Bone marrow (tissue), 2 donors: ENCODE measurements at places on chromosomes 7 and 10.

- no peak for DNase-seq
Observed at GRCh38 chr10:1174022-1174421, 117.8 kb downstream of the WDR37 start.

DNA sequence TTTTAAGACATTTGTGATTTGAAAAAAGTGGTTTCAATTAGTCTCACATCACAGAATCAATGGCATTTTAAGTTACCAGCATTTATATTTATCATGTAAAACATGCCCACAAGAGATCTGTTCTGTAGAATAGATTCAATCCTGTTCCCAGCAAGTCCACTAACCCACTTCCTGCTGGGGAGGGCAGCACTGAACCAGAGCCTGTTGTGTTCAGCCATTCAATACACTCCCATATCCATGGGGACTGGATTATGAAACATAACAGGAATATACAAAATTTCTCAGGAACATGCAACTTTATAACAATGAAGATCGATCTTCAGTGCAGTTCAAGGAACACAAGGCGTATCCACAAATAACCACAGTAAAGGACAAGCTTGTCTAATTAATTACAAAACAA lies 24.4 kb upstream of the ANK3 start:
- no peak for DNase-seq

DNA sequence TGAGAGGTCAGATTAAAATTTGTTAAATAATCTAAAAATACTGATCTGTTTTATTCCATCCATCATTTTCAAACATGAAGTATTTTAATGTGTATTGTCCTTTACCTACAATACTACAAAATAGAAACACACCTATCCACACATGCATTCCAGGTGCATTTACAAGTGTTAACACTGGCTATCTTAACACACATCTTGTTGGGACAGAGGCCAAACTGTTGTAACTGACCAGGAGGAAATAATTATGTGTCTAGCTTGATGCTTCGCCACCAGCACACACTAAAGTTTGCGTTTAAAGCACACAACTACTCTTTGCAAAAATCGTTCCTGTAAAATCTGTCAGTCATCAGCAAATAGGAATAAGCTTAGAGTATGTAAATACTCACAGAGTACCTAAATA lies 2.8 kb downstream of the PANK1 start:
- no peak for DNase-seq

GRCh38 chr10:112852306-112852705 lies 97.7 kb upstream of the TCF7L2 start:
- DNase-seq, result no peak

DNA sequence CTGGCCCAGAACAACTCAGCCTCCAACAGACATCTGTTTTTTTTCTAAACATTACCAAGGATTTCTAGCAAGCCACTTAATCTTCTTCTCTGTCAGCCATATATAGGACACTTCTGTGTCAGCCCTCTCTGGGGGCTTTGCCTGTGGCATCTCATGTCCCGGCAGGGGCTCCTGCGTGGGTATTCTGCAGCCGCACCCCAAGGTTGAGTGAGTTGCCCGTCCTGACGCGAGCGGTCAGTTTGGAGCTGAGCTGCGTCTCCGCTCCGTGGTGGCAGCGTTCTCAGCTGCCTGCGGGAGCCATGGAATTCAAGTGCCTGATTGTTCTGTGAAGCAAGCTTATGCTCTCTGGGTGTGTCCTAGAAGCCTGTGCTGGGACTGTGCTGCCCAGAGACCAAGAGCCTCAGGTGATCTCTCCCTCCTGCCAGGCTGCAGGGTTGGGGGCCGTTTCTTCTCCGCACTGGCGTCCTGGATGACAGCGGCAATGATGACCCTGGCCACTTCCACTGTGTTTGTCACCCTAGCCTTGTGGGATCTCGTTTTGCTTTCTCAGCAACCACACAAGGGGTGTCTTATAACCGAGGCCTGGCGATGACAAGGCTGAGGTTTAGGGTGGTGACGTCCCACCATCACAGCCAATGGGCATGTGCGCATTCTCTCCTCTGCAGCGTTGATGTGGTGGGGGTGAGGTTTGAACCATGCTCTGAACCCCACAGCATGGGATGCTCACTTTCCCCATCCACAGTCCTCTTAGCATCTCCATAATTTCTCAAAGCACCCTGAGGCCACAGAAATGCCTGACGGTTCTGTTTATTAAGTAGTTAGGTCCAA lies 612.6 kb upstream of the FOXK1 start:
- DNase-seq, result no peak

- DNase-seq, result no peak
Observed at GRCh38 chr10:34759161-34759836, 55.8 kb downstream of the PARD3 start.

- DNase-seq, result no peak
Observed at GRCh38 chr10:122588381-122588780, 27.8 kb downstream of the DMBT1 start.
